ENCODE measurements at places on chromosomes 6 and 20.

- no peak for DNase-seq
Observed at GRCh38 chr6:141729146-141729545, 403.6 kb upstream of the GJE1 start.

- DNase-seq = no peak
Observed at GRCh38 chr6:38477680-38478260, 162.0 kb downstream of the BTBD9 start.

GRCh38 chr6:44142835-44143234, 15.5 kb downstream of the TMEM63B start:
- DNase-seq = no peak

GRCh38 chr6:147203311-147204059, 732 bp upstream of the STXBP5 start:
- DNase-seq = peak; percentile 34

GRCh38 chr6:5838656-5839396, 167.9 kb downstream of the NRN1 start:
- no peak for DNase-seq

- DNase-seq = no peak
Observed at GRCh38 chr6:24936641-24937317, 1.0 kb upstream of the RIPOR2 start.

- DNase-seq = no peak
Observed at GRCh38 chr6:158853880-158854213, 34.7 kb upstream of the EZR start.

DNA sequence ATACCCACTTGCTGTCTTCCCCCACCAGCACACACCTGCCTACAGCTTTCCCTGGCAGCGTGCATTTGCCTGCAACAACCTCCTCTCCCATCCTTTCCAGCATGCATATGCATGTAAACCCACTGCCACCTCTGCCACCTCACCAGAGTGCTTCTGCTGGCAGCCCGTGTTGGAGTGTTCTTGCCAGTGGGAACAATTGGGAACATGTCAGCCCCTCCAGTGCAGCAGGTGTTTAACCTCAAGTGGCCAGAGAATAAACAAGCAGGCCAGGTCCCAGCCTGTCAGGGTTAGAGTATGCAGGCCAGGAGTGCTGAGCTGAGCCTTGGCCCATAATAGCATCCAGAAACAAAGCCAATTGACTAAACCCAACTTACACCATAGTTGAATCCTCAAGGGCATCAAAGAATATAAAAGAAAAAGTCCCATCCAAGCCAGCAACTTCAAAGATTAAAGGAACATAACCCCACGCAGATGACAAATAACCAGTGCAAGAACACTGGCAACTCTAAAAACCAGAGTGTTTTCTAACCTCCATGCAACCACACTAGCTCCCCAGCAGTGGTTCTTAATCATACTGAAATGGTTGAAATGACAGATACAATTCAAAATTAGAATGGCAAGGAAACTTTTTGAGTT, 1212.1 kb upstream of the CITED2 start:
- DNase-seq = no peak

- no peak for DNase-seq
Observed at GRCh38 chr6:42771741-42772100, 10.1 kb upstream of the BICRAL start.

DNA sequence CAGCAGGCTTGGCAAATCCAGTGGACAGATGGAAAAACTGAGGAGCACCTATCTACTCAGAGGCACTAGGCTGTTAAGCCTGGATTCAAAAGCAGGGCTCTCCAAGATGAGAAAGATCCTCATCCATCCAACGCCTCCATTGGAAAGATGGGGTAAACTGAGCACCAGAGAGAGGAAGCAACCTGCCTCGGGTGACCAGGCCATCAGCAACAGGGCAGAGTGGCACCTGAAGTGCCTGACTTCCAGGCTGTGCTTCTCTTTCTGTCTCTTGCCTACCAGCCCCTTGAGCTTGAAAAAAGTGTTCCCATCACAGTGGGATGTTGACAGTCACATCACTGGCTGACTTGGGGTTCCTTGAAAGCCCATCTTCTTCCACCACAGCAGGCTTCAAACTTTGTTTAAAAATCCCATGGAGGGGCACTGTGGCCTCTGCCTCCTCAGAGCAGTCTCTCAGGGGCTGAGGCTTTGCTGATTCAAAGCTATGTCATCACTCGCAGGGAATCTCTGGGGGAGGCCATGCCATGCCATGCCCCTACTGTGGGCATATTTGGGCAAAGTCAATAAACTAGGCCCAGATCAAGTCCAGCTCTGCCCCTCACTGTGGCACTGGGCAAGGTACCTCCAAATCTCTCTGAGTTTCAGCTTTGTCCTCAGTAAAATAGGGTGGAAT, 44.8 kb upstream of the TGM2 start:
- no peak for DNase-seq

GRCh38 chr6:151869787-151870186, 62.3 kb downstream of the ESR1 start:
- no peak for DNase-seq

GRCh38 chr6:110949679-110950285, 8.7 kb upstream of the GTF3C6 start:
- no peak for DNase-seq

- DNase-seq = peak; percentile 29
Observed at GRCh38 chr6:116682334-116682712, 1.3 kb downstream of the KPNA5 start.

DNA sequence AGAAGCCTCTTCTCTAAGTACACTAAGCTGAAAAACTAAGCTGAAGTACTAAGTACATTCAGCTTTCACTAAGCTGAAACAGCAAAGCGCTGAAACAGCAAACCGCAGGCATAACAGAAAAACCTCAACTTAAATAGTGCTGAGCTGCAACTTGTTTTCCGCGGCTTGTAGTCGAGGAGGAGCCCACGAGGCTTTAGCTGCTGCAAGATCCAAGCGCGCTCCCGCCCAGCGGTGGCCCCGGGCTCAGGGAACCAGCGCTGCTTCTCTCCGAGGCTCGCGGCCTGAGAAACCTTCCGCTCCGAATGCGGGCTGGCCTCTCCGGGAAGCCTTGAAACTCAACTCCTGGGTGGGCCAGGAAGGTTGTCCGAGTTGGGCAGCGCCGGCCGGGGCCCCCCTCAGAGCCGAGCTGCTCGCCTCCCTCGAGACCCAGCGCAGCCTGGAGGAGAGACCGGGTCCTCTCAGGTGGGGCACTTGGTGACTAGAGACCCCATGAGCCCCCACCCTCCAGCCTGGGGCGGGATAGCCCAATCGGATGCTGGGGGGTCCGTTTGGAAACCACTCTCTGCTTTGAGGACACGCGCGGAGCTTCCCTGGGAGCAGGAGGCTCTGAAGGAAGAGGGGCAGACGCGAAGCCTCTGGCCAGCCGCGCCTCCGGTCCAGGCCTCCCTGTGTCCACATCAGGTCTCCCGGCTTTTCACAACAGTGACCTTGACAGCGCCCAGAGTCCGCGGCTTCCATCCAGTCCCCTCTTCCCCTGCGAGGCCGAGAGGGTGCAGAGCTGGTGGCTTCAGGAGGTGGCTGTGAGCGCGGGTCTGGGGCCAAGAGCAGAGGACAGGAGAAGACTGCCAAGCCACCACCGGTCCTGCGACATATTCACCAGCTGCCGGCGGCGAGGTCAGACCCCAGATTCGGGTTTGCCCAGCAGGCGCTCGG, 38.1 kb upstream of the HLA-E start:
- DNase-seq = peak; percentile 75
